ENCODE measurements at places on chromosomes 7 and 10. TPM values are rescaled to one million over a fixed set of nuclear protein-coding genes. Genes with fewer than 3 reads are reported as not detected.

DNA sequence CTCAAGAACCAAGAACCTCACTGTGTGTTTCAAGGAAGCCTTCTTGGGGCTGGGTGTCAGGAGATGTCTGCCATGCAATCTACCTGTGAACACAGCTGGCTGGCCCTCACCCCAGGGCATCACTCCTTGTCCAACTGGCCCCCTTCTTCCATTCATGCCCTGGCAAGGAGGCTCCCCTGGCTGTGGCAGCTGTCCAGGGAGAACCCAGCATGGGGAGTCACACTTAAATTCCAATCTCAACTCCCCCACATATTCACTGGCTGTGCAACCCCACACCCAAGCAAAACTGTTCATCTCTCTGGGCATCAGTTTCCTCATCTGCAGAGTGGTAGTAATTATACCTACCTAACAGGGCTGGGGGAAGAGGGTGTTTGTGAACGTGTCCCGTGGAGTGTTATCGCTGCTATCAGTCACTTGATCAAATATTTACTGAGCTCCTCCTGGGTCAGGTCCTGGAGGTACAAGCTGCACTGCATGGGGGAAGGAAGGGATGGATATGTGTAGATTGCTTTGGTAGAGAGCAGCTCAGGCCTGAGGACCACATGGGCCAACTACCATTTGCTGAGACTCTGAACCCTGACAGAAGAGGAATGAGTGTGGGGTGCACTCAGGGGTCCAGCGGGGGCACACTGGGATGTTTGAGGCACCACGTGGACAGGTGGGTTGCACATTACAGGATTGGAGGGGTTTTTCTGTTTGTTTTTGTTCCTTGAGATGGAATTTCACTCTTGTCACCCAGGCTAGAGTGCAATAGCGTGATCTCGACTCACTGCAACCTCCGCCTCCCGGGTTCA is 2.1 kb upstream of the GPRIN2 start:
- DNase-seq = no peak

GRCh38 chr7:36667007-36667745 is 57.1 kb downstream of the AOAH start:
- no peak for DNase-seq

- no peak for DNase-seq
Measured at GRCh38 chr10:48215486-48216203, 58.9 kb downstream of the FRMPD2 start.

GRCh38 chr10:90858461-90858968 is 676 bp upstream of the HTR7 start:
- DNase-seq = no peak

- no peak for DNase-seq
Measured at GRCh38 chr10:63637901-63638327, 116.7 kb downstream of the REEP3 start.

DNA sequence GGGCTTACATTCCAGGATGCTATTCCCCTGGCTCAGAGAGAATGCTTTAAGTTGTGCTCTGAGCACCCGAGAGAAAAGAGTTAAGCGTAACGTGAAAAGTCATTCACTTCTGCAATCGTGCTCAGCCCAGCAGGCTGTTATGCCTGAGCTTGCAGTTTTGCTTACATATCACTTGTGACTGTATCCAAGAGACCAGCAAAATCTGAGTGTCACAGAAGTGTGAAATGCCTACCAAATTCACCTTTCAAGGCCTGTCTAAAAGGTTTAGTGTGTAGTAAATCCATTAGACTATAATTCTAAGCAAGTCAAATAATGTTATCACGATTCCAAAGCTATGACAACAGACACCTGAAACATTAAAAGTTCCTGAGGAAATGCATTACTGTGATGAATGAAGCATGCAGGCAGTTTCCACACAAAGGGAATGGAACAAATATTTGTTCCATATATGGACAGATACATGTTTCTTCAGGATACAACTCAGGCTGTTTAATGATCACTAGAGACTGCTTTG is 20.1 kb downstream of the ITGB1 start:
- DNase-seq = no peak

Gene MMD2
- polyA plus RNA-seq = not detected

Gene SPDYE9
- not detected for polyA plus RNA-seq

Gene TMEM139
- 18.0 TPM for polyA plus RNA-seq

Gene ZP3
- polyA plus RNA-seq = 4.2 TPM
